ENCODE measurements at places on chromosomes 7 and 10. TPM values are rescaled to one million over a fixed set of nuclear protein-coding genes. Genes with fewer than 3 reads are reported as not detected.

Gene ADGRA1
- not detected for total RNA-seq

Gene SORCS1
- not detected for total RNA-seq

Gene COL13A1
- total RNA-seq = 2.0 TPM

Gene DGKB
- total RNA-seq = not detected

Gene MRLN
- total RNA-seq = not detected

Gene EXOC4
- total RNA-seq = 31.7 TPM

Gene OGDHL
- total RNA-seq = 0.28 TPM

Gene TAC1
- not detected for total RNA-seq

Gene MACROH2A2
- total RNA-seq = 33.9 TPM

Gene HABP2
- not detected for total RNA-seq

Gene HMX2
- not detected for total RNA-seq

Gene TAS2R41
- total RNA-seq = not detected

Gene ACTL6B
- not detected for total RNA-seq

Gene LFNG
- total RNA-seq = 21.5 TPM

Gene ERVW-1
- not detected for total RNA-seq

Gene TRRAP
- total RNA-seq = 19.3 TPM

Gene GPR85
- total RNA-seq = 0.63 TPM

Gene NOS3
- 5.3 TPM for total RNA-seq

Gene GPR15LG
- total RNA-seq = not detected

Gene ANKRD61
- 0.28 TPM for total RNA-seq

Gene RNLS
- total RNA-seq = 6.0 TPM

Gene ZPBP
- total RNA-seq = not detected

Gene AGAP5
- total RNA-seq = 3.4 TPM

Gene NEBL
- 0.32 TPM for total RNA-seq

Gene ACBD5
- total RNA-seq = 17.1 TPM

Gene ARID5B
- total RNA-seq = 11.0 TPM

Gene CHRM2
- not detected for total RNA-seq

Gene PRR15
- 5.7 TPM for total RNA-seq

Gene FZD8
- total RNA-seq = 7.0 TPM

Gene TLX1
- total RNA-seq = not detected

Gene CTNNA3
- 0.07 TPM for total RNA-seq

Gene BLNK
- not detected for total RNA-seq

Gene MYL10
- total RNA-seq = not detected

Gene DBF4
- 35.3 TPM for total RNA-seq

Gene ADARB2
- total RNA-seq = not detected

Gene TFR2
- total RNA-seq = 0.34 TPM

Gene C7orf25
- total RNA-seq = 4.3 TPM

Gene OR2A42
- total RNA-seq = not detected

Data from foreskin keratinocyte (primary cell).